Cerebellar nuclear complex (tissue), 1 donor: ENCODE measurements at places on chromosomes 11 and 22.

DNA sequence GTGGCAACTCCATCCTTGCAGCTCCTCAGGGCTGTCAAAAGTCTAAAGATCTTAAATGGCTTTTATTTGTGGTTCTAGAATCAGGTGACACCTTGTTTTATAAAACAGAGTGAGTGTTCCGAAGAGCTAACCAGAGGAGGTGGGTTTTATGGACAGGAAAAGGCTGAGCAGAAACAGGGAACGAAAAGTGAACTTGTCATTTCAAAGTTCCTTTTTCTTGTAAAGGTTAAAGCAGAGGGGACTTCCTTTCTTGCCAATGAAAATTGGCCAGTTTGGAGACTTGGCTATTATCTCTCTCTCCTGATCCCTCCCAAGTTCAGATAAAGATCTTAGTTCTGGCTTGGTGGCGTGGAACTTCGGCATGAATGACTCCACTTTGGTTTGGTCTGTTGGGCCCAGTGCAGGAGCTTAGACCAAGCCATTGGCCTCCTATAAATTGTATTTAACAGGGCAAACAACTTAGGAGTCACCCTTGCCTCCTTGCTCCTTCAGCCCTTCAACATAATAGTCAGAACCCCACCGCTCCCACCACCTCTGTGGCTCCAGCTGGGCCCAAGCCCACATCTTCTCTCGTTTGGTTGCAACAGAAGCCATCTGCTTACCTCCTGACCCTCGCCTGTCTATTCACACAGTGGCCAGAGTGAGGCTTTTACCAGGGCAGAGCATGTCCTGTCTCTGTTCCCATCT lies 102.4 kb upstream of the THY1 start:
- no peak for DNase-seq

DNA sequence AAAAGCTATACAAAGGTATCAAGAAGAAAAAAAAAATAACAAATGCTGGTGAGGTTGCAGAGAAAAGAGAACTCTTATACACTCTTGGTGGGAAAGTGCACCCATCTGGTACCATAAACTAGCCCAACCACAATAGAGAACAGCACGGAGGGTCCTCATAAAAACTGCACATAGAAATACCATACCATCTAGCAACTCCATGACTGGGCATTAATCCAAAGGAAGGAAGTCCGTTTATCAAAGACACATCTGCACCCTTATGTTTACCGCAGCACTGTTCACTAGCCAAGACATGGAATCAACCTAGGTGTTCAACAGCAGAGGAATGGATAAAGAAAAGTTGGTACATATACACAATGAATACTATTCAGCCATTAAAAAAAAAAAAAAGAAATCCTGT lies 10.8 kb upstream of the CLDN5 start:
- no peak for DNase-seq

DNA sequence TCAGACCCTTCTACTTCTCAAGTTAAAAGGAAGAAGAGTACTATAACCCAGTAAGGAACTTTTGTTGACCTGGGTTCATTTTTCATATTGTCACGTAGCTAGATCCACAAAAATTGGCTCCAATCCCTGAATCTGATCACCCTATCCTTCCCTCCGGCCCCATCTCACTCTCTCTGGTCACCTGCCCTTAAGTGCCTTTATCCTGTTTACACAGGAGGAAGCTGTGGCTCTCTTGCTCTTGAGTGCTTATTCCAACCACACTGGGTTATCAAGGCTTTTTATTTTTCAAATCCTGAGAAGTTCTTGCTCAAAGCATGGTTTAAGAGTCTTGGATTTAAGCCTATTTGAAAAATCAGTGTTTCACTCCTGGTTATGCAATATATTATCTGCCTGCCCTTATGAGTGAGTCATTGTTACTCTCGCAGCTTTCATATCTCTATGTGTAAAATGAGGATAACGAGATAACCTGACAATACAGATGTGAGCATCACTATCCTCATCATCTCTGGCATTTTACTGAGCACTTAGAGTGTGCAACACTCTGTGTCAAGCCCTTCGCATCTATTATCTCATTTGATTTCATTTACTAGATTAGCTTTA lies 293.9 kb downstream of the GUCY1A2 start:
- DNase-seq: no peak

DNA sequence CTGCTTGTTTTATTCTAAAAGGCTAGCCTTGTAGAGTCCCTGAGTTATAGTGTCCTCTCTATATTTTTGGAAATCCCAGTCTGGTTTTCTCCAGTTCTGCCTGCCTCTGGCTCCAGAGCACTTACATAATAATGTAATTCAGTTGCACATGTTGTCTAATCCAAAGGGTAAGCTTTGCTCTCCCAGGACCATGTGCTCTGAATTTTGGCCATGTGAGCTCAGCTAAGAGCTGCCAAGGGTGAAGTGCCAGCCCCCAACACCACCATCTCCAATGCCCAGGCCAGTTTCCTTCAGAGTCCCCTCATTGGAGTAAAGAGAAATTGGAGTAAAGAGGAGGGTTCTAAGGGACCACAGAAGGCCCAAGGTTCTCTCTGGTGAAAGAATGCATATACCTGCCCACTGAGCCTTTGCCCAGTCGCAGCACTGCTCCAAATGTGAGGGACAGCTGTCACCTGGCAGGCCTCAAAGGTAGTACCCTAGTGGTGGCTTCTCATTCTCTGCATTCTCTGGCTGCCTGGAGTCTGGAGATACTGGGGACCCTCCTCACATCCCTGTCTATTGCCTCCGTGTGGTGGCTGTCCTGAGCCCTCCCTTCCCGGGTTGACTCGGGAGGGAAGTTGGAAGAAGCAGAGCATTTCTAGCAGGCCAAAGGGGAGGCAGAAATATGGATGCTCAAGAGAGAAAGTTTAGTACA lies 4.9 kb downstream of the CRY2 start:
- DNase-seq: no peak

GRCh38 chr11:67656278-67656922 lies 5.9 kb upstream of the ACY3 start:
- no peak for DNase-seq

GRCh38 chr11:20669820-20670684 lies 666 bp downstream of the NELL1 start:
- DNase-seq: no peak

DNA sequence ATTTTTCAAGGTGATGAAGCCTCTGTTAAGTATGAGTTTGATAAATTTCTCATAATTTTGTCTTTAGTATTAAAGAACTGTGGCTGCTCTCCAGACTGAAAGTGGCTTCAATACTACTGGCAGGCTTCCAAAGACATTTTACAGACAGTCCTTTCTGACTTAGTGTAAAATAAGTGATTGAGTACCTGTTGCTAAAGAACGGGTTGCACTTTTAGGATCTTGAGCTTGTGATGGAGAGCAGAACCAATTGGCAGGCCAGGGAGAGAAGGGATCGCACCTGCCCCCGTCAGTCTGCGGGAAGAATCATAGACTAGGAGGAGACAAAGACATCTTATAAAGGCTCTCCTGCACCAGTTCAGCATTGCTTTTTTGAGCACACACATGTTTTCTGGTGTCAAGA lies 4.4 kb downstream of the NCAM1 start:
- DNase-seq: no peak

DNA sequence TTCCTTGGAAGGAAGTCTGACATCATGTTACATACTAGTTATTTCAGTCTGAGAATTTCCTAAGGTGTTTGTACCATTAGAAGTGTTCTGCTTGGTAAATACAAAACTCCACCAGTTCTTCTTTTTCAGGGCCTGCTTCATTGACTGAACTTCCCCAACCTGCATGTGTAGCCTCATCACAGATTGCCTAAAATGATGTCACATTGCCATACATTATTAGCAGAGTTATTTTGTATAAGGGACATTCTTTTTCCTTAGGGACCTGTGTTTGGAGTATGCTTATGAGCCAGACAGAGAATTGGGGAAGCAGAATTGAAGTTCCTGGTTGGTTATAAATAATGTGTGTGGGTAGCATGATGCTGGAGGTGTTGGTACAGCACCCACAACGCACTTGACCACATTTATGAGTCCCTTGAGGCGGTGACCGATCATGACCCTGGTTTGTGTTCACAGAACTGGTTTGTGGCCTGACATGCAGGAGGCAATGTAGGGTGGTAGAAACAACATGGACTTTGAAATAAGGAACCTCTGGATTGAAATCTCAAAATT lies 16.4 kb upstream of the MMP7 start:
- DNase-seq: no peak

DNA sequence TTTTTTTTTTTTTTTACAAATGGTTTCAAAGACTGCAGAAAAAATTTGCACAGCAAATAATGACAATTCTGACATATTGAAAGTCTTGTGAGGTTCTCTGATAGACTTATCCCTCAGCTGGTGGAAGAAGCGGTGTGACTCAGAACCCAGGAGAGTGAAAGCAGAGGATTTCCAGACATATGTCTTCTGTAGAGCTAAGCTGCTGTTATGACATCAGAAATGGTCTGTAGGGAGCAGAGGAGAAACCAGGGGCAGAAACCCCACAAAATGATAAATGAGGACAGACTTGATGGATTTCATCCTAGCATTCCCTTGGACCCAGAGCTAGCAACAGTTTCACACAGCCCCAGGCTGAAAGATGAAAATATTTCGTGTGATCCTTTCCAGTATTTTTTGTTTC lies 582.6 kb downstream of the METTL15 start:
- DNase-seq: no peak

- DNase-seq: no peak
Observed at GRCh38 chr11:69051381-69052342, 2.9 kb downstream of the TPCN2 start.

DNA sequence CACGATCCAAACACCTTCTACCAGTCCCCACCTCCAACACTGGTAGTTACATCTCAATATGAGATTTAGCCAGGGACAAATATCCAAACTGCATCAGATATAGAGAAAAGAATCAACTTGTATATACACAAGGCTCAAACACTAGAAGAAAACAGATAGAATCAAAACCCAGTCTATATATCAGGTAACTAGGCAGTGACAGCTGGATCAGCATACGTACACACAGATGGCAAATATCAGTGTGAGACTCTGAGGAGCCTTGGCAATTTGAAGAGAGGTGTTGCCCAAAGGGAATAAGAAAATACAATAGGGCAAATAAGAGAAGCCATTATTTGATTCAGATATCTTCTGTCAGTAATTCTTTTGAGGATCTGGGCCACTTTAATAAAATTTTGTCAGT lies 951.3 kb upstream of the CHORDC1 start:
- DNase-seq: no peak

GRCh38 chr11:107957109-107957588 lies 28.9 kb downstream of the RAB39A start:
- DNase-seq: no peak

DNA sequence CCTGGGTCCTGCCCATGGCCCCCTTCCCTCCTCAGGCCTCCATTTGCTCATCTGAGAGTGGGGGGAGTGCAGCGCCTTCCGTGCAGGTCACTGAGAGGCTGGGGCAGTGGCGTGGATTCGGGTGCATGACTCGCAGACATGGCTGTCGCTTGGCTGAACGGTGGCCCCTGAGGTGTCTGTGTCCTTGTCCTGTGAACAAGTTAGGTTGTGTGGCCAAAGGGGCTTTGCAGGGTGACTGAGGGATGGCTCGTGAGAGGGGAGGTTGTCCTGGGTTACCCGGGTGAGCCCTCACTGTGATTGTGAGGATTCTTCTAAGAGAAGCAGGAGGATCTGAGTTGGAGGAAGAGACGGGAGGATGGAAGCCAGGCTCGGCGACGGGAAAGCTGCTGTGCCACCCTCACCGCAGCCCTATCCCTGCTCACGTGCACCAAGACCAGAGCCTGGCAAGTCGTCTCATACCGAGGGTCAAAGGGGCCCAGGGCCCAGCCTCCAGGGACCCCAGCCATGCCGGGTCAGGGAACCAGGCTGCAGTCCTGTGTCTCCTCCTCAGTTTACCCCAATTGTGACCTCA lies 79.1 kb downstream of the KCNQ1 start:
- no peak for DNase-seq

- DNase-seq: no peak
Observed at GRCh38 chr22:40504285-40505249, 132.0 kb downstream of the MRTFA start.

GRCh38 chr11:75809991-75810390 lies 5.0 kb upstream of the UVRAG start:
- DNase-seq: no peak

- no peak for DNase-seq
Observed at GRCh38 chr11:71977743-71978418, 20.8 kb upstream of the IL18BP start.

GRCh38 chr11:31779374-31779791 lies 31.7 kb downstream of the PAX6 start:
- DNase-seq: no peak

- no peak for DNase-seq
Observed at GRCh38 chr11:115535781-115536180, 31.6 kb upstream of the CADM1 start.

GRCh38 chr11:59865031-59865430 lies 1.3 kb downstream of the TCN1 start:
- no peak for DNase-seq

DNA sequence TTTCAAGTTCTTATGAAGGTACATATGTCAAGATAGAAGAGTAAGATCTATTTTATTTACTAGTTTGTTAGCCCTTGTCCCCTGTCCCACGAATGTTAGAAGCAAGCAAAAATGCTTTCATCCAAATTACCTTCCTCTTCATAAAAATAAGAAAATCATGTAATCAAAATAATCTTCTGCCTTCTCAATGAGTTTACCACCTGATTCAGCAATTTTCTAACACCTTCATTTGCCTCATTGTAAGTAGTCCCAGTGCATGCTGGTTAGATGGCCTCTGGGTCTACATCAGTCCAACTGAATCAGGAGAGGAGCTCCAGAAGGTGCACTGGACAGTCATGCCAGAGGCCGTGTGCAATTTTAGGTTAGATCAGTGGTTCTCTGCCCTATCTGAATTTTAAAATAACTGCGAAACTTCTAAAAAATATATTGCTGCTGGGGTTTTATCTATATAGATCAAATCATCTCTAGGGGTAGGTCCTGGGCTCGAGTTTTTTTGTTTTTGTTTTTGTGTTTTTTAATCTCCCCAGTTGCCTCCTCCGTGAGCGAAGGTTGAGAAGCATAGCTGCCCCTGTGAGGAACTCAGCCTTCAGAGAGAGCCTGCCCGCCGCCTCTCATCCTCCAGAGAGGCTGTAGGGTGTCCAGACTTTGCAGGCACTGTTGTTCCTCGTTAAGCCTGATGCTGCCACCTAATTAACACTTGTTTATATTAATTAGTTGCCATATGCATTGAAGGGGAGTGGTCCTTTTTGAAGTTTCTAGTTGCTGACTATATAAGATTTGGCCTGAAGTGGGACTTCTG lies 32.2 kb downstream of the C22orf31 start:
- no peak for DNase-seq

DNA sequence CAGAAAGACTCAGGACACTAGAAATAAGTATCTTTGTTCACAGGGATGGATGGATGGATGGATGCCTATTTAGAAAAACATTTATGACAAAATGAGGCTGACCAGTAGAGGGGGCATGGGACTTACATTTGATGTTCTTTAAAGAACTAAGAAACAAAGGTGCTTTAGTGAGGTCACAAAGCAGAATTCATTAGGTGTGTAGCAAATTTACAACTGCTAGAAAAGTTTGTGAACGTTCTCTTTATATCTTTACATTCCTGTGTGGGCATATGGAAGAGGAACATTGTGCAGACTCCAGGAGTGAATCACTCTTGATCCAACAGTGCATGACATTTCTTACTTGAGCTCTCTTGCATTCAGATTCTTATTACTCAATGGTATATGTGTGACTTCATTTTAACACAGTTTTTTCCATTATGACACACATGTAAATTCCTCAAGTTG lies 15.8 kb upstream of the SIK2 start:
- no peak for DNase-seq
